Mesendoderm (in vitro differentiated cells): ENCODE measurements at places on chromosomes 6 and 20.
A peak's percentile ranks its signal among the peaks of the same experiment; 100 is the strongest.

GRCh38 chr20:23135449-23136420 lies 49.6 kb upstream of the CD93 start:
- H3K36me3 ChIP-seq = no peaks in the 10 kb centered on the region
- H3K4me3 ChIP-seq = no peak overlapping the region
- no peak for DNase-seq
- no peak overlapping the region for H3K27ac ChIP-seq
- H3K4me1 ChIP-seq = no peaks in the 10 kb centered on the region

- H3K36me3 ChIP-seq = peaks cover 7% of the 10 kb centered on the region
- H3K4me1 ChIP-seq = no peaks in the 10 kb centered on the region
- DNase-seq = no peak
- no peak overlapping the region for H3K27ac ChIP-seq
Observed at GRCh38 chr6:80029470-80029869, 25.0 kb downstream of the TTK start.

GRCh38 chr6:31557443-31558317 lies 10.3 kb downstream of the NFKBIL1 start:
- peaks cover 7% of the 10 kb centered on the region for H3K4me1 ChIP-seq
- peaks cover 6% of the 10 kb centered on the region for H3K36me3 ChIP-seq
- no peak overlapping the region for H3K27ac ChIP-seq
- H3K27me3 ChIP-seq = no peaks in the 10 kb centered on the region
- no peak overlapping the region for H3K4me3 ChIP-seq

- H3K27ac ChIP-seq = no peak overlapping the region
- no peaks in the 10 kb centered on the region for H3K36me3 ChIP-seq
- no peak overlapping the region for H3K4me3 ChIP-seq
- no peaks in the 10 kb centered on the region for H3K27me3 ChIP-seq
Observed at GRCh38 chr6:35500782-35501181, 3.9 kb upstream of the TEAD3 start.

DNA sequence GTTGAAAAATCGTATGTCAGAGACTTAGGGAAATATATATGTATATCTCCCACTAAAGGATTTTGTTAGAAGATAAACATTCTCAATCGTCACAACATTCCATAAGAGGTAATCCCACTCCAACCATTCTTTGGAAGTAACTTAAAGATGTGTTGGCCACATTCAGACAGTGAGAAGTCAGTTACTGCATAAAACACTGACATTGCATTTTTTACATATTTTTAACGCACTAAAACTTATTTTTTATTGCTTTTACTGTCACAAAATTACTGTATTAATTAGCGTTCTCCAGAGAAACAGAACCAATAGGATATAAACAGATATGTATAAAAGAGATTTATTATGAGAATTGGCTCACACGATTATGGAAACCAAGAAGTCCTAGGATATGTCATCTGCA lies 74.3 kb upstream of the VGLL2 start:
- no peaks in the 10 kb centered on the region for H3K4me1 ChIP-seq
- DNase-seq = no peak
- H3K27me3 ChIP-seq = no peaks in the 10 kb centered on the region
- H3K36me3 ChIP-seq = no peaks in the 10 kb centered on the region
- no peak overlapping the region for H3K4me3 ChIP-seq

DNA sequence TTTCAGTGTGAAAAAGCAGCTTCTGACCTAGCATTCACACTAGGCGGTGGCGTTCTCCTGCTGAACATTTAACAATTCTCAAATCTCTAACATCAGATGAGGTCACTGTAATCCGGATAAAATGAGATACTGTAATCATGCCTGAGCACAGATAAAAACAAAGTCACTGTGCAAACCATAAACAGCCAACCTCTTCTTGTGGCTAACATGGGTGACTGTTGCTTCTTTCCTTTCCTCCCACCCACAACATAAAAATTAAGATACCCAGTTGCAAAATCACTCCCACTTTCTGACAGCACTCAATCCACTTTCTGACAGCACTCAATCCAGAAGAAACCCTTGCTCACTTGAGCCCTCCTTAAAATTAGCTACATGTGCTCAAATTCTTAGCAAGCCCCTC lies 11.5 kb upstream of the ALDH8A1 start:
- no peak for DNase-seq
- no peak overlapping the region for H3K27ac ChIP-seq
- H3K36me3 ChIP-seq = no peaks in the 10 kb centered on the region
- no peaks in the 10 kb centered on the region for H3K4me1 ChIP-seq
- H3K4me3 ChIP-seq = no peak overlapping the region

GRCh38 chr6:144315981-144316861 lies 31.1 kb downstream of the UTRN start:
- no peaks in the 10 kb centered on the region for H3K27me3 ChIP-seq
- no peak overlapping the region for H3K27ac ChIP-seq
- no peak overlapping the region for H3K4me3 ChIP-seq

DNA sequence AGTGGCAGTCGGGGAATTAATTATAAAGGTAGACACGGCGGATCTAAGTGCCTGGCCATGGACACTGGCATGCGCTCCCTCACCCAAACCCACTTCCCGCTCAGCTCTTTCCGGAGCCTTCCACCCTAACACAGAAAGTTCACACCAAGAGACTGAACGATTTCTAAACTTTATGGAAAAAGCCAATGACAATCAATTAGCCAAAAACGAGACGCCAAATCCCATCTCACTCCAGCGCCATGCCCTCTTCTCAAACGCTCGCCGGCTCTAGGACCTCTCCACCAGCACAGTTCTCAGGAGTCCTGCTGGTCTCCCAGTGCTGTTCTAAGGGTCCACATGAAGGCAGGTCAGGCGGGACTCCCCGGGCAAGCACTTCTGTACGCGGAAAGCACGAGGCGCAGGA lies 641 bp downstream of the SF3B5 start:
- H3K27me3 ChIP-seq = no peaks in the 10 kb centered on the region
- H3K4me3 ChIP-seq = peak overlapping the region; percentile 95
- no peaks in the 10 kb centered on the region for H3K36me3 ChIP-seq
- DNase-seq = no peak
- no peak overlapping the region for H3K27ac ChIP-seq
- H3K4me1 ChIP-seq = peaks cover 3% of the 10 kb centered on the region

- no peak overlapping the region for H3K27ac ChIP-seq
- no peak overlapping the region for H3K4me3 ChIP-seq
- DNase-seq = peak; percentile 8
- H3K36me3 ChIP-seq = no peaks in the 10 kb centered on the region
- no peaks in the 10 kb centered on the region for H3K27me3 ChIP-seq
Observed at GRCh38 chr20:16107172-16107870, 465.9 kb downstream of the KIF16B start.

DNA sequence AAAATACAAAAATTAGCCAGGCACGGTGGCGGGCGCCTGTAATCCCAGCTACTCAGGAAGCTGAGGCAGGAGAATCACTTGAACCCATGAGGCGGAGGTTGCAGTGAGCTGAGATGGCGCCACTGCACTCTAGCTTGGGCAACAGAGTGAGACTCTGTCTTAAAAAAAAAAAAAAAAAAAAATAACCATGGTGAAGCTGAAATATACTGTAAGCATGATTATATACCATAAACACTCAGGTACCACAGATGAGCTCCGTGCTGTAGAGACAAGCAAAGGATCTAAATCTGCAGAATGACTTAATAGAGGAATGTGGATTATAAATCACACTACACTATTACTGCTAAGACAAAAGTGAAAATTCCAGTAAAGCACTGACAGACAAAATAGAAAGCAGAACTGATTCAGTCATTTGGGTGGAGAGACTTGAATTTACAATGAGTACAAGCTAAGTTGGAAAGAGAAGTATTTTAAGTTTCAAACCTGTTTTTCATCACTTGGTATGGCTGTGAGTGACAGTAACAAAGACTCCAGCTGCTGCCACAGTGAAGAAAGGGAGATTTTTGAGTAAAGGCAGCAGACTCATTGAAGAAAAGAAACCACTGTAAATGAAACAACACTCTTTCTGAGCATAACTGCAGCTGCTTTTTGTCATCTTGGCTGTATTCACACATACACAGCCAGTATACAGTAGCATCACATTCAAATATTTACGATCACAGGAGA lies 322.1 kb downstream of the RNGTT start:
- H3K27me3 ChIP-seq = no peaks in the 10 kb centered on the region
- H3K27ac ChIP-seq = no peak overlapping the region
- no peaks in the 10 kb centered on the region for H3K4me1 ChIP-seq
- no peak overlapping the region for H3K4me3 ChIP-seq
- DNase-seq = no peak

- peaks cover 2% of the 10 kb centered on the region for H3K36me3 ChIP-seq
- no peaks in the 10 kb centered on the region for H3K27me3 ChIP-seq
- no peaks in the 10 kb centered on the region for H3K4me1 ChIP-seq
- peak overlapping the region; percentile 14 for H3K4me3 ChIP-seq
Observed at GRCh38 chr6:57316581-57317059, 810 bp upstream of the PRIM2 start.

- no peaks in the 10 kb centered on the region for H3K27me3 ChIP-seq
- no peak overlapping the region for H3K27ac ChIP-seq
- H3K36me3 ChIP-seq = no peaks in the 10 kb centered on the region
- no peak overlapping the region for H3K4me3 ChIP-seq
Observed at GRCh38 chr20:42444799-42445198, 744.9 kb downstream of the PTPRT start.

GRCh38 chr6:110364364-110365105 lies 6.4 kb upstream of the METTL24 start:
- no peaks in the 10 kb centered on the region for H3K36me3 ChIP-seq
- H3K27me3 ChIP-seq = no peaks in the 10 kb centered on the region
- DNase-seq = no peak
- H3K4me1 ChIP-seq = no peaks in the 10 kb centered on the region
- H3K27ac ChIP-seq = no peak overlapping the region
- no peak overlapping the region for H3K4me3 ChIP-seq

DNA sequence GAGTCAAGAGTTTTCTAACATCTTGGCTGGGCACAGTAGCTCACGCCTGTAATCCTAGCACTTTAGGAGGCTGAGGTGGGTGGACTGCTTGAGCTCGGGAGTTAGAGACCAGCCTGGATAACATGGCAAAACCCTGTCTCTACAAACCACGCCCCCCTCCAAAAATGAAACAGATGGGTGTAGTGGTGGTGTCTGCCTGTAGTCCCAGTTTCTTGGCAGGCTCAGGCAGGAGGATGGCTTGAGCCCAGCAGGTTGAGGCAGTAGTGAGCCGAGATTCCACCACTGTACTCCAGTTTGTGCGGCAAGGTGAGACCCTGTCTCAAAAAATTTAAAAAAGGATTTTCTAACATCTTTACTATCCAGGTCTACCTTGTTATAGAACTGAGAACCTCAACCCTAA lies 22.0 kb downstream of the FAM8A1 start:
- no peaks in the 10 kb centered on the region for H3K27me3 ChIP-seq
- H3K4me3 ChIP-seq = no peak overlapping the region
- DNase-seq = peak; percentile 21
- no peaks in the 10 kb centered on the region for H3K36me3 ChIP-seq
- no peaks in the 10 kb centered on the region for H3K4me1 ChIP-seq

DNA sequence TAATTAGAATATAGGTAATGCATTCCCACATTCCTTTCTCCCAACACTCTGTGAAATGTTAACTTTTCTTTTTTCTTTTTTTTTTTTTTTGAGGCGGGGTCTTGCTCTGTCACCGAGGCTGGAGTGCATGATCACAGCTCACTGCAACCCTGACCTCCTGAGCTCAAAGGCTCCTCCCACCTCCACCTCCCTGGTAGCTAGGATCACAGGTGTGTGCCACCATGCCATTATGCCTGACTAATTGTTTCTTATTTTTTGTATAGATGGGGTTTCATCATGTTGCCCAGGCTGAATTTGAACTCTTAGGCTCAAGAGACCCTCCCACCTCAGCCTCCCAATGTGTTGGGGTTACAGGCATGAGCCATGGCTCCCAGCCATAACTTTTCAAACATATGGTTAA lies 135.7 kb upstream of the SHLD1 start:
- H3K27me3 ChIP-seq = no peaks in the 10 kb centered on the region
- H3K4me3 ChIP-seq = no peak overlapping the region
- no peaks in the 10 kb centered on the region for H3K36me3 ChIP-seq
- no peaks in the 10 kb centered on the region for H3K4me1 ChIP-seq
- DNase-seq = no peak

DNA sequence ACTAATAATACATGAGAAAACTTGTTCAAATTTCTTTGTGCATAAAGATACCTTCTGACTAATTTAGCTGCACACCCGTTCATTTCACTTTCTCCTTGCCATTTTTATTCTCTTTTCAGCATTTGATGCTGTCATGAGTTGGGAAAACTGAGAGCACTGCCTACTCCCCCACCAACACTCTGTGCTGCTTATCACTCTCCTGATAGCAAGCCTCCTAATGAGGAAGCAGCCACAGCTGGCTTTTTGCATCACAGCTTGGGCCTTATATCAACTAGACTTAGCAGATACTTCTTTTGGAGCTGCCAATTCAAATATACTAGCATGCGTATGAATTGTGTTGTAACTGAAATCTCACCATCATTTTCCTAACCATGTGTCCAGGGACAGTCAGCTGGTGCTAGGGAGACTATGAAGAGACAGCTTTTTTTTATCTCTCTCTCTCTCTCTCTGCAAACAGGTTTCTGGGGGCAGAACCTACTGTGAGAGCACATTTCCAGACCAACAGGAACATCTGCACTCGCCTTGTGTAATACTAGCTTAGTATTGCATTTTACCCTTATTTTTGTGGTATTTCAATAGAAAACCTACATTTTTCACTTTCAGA lies 699.0 kb downstream of the KHDRBS2 start:
- no peaks in the 10 kb centered on the region for H3K27me3 ChIP-seq
- no peaks in the 10 kb centered on the region for H3K36me3 ChIP-seq
- H3K4me1 ChIP-seq = peaks cover 4% of the 10 kb centered on the region
- no peak overlapping the region for H3K27ac ChIP-seq

DNA sequence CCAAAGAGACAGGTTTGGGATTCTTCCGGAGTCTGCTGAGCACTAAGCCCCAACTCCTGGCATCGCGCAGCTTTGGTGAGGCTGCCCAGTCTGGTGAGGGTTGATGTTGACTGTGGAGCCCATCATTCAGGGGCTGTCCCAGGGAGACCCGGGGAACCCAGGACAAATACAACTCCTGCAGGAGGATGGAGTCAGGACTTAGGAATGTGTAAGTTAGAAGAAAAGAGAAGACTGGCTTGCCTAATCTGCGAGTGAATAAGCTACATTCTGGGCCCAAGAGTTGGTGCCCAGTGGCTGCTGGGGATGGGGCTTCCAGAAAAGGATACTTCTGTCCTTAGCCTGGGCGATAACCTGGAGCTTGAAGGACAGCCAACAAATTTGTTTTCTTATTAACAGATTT lies 47.9 kb downstream of the STK35 start:
- H3K4me3 ChIP-seq = no peak overlapping the region
- H3K36me3 ChIP-seq = no peaks in the 10 kb centered on the region
- no peaks in the 10 kb centered on the region for H3K27me3 ChIP-seq
- H3K4me1 ChIP-seq = no peaks in the 10 kb centered on the region
- no peak overlapping the region for H3K27ac ChIP-seq
